ENCODE measurements at places on chromosomes 3 and 15.

DNA sequence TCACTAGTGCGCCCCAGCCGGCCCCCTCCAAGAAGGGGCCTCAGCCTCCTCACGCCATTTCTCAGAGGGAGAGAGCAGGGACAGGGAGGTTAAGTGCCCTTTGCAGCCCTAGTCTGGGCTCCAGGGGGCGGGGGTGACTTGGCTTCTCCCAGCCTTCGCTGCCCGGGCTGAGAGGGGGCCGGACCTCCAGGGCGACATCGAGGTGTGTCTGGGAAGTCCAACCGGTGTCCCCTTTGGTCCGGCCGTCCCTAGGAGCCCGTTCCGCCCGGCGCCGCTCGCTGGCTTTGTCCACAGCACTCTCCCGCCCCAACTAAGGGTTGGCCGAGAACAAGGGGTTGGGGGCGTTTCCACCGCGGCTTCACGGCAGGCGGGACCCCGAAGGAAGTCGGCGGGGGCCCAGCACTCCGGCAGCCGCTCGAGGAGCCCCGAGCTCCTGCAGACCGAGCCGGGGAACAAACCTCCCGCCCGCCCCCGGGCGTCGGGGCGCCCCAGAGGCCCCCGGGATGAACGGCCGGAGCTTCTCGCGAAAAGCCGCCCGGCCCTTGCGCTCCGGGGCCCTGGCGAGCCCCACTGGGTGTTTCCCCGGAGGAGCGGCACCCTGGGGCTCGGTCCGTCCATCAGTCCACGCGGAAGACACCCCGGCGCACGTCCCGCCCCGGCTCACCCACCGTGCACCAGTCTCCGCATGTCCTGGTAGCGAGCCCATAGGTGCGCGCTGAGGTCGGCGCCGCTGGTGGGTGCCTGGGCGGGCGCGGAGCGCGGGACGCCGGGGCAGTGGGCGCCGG lies 627 bp downstream of the NT5DC2 start:
- peak; percentile 17 for DNase-seq

GRCh38 chr3:130901463-130902204 lies 7.8 kb downstream of the ATP2C1 start:
- no peak for DNase-seq

DNA sequence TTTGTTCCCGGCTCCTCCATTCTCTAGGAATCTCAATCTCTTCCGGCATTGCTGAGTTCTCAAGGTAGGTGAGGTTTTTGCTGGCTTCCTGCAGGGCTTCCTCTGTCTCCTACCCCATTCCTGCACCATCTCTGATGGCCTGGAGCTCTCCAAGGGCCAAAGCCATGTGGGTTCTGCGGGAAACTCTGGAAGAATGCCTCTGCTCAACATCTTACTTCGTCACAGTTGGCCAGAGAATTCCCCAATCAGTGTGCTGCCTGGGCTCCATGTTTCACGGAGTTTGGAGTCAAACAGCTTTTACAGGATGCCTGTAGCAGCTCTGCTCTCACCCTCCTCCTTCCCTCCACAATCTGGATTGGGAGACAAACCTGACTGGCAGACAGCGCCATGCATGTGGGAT lies 253.9 kb upstream of the HES1 start:
- DNase-seq = no peak

- no peak for DNase-seq
Measured at GRCh38 chr15:96606617-96607016, 276.1 kb downstream of the NR2F2 start.

DNA sequence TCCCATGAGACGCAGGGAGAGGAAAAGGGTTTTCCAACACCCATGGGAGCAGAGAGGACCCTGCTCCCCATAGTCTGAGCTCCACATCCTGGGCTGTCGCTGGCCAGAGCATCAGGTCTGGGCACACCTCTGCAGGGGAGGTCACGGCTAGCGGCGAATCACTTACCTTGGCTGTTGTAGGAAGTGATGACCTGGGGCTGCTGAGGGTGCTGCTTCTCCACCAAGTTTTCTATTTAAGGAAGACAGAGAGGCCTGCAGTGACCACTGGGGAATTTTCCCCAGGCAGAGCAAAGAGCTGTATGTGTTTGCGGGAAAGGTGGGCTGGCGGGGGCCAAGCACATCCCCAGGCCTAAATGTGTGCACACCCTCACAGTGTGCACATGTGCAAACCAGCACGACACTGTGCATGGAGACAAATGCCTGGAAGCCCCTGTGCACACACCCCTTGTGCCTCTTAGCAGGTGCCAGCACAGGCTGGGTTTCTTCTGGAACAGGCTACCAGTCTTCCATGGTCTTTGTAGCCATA lies 7.6 kb downstream of the KY start:
- no peak for DNase-seq

DNA sequence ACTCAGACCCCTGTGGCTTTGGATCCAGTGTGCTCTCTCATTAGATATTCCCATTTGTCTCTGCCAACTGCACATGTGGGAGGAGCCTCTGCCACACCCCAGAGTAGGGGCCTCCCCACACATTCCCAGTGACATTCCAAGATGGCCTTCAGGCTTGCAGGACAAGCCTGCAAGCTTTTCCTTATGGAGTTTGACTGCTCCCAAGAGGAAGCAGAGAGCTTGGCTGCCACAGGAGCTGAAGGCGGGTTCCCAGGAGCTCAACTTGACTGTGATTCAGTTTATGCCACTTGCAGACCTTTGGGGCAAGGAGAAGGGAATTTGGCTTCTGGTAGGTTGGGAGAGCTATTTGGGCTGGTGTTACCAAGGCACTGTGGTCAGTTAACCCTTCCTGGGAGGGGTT lies 22.5 kb upstream of the EPHB1 start:
- DNase-seq = no peak

GRCh38 chr3:60142009-60142408 lies 1092.2 kb upstream of the CFAP20DC start:
- DNase-seq = no peak

DNA sequence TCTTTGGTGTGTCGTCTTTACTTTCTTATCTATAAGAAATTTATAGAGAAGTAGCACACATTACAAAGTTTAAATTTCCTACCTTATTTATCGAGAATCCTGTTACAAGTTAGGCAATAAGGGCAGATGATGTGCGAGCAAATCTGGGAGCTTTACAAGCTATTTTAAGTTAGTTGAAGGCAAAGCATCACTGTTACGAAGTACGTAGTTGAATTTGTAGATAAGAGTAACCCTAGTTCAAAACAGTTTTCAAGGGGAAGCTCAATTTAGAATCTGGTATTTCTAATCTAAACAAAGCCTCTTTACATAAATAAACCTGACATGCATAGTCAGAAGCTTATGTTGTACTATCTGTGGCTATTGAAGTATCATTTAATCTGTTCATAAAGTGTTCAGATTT lies 8.4 kb downstream of the KBTBD8 start:
- no peak for DNase-seq

DNA sequence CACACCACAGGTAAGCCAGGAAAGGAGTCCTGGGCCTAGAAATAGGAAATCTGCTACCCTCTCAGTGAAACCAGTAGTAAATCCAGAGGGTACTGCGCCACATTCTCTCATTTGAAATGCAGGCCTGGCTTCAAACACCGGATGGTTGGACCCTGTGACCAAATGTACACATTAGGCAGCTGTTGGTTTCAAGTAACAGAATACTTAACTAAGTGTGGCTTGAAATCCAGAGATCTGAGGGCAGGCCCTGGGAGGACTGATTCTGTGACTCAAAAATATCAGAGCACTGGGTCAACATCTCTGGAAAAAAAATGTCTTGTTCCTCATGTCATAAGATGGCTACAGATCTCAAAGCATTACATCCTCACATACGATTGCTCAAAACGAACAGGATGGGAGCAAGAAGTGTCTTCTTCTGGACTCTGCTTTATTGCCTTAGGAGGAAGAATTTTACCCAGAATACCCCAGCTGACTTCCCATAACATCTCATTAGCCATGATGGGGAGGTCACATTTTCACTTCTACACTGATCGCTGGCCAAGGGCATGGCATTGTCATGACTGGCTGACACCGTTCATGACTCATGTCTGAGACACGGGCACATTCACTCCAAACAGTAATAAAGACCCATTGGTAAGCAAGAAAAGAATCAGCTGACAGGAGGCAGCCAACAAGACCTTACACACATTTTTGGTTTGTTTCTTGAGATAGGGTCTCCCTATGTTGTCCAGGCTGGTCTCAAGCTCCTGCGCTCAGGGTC lies 166.0 kb downstream of the ARRDC4 start:
- DNase-seq = no peak

GRCh38 chr3:76096036-76096435 lies 310.7 kb upstream of the ZNF717 start:
- no peak for DNase-seq
